Mammary epithelial cell (primary cell): ENCODE measurements at places on chromosomes 6 and 20. TPM values are rescaled to one million over a fixed set of nuclear protein-coding genes. Genes with fewer than 3 reads are reported as not detected.

Gene LY6G6F
- not detected in 2 replicates for total RNA-seq

Gene ADGRF5
- 0.09 TPM in 1 of 2 replicates, not detected in the other for total RNA-seq

Gene LY6G6C
- not detected for total RNA-seq

Gene KIF25
- total RNA-seq = not detected

Gene UBE2J1
- 22.9 and 29.2 TPM in 2 replicates for total RNA-seq

Gene PLCB1
- total RNA-seq = 3.3 TPM
